ENCODE measurements at places on chromosomes 2 and 18.

- no peak for DNase-seq
Measured at GRCh38 chr2:2974982-2975381, 402.6 kb downstream of the EIPR1 start.

DNA sequence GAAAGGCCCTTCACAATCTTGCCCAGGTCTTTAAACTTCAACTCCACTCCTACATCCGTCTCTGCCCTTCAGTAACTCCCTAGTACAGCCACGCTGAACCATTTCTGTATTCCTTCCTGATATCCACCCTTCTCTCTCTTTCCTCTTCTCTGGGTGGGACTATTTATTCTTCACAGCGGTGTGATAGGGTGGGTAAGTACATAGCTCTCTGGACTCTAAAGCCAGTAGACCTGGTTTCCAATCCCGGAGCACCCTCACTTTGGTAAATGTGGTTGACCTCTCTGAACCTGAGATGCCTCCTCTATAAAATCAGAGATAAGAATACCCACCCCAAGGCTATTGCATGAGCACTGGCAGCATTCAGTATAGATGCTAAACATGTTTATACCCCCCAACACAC lies 86.7 kb downstream of the ATL2 start:
- DNase-seq, result no peak

DNA sequence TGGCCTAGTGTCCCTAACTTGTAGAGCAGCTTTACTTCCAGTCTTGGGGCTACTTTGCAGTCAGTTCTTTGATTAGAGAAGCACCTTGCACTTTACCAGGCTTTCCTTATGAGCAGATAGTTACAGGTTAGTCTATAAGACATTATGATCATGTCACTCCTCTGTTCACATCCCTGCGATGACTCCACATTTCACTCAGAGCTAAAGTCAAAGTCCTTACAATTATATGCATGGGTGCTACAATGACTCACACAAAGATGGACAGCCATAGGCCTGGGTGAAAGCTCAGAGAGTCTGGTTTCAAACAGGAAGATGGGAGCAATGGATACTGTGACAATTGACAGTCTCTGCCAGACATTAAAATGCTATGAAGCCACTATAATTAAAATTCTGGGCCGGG lies 27.1 kb upstream of the SSB start:
- no peak for DNase-seq

DNA sequence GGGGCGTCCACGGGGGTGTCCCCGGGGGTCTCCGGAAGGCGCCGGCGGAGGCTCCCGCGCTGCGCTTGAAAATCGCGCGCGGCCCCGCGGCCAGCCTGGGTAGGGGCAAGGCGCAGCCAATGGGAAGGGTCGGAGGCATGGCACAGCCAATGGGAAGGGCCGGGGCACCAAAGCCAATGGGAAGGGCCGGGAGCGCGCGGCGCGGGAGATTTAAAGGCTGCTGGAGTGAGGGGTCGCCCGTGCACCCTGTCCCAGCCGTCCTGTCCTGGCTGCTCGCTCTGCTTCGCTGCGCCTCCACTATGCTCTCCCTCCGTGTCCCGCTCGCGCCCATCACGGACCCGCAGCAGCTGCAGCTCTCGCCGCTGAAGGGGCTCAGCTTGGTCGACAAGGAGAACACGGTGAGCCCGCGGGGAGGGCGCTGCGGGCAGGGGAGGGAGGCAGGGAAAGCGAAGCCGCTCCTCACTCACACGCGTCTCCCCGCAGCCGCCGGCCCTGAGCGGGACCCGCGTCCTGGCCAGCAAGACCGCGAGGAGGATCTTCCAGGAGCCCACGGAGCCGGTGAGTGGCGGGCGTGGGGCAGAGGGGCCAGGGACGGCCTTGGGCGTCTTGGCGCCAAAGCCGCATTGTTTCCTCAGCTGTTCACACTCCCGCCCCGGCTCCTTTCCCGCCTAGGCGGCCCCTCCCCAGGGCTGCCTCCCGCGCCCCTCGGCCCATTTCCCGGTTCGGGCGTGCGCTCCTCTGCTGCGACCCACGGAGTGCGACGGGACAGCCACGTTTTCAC lies at the start of gene RRM2:
TSS of gene RRM2 (plus strand) at position 240 of the 781 bp plus-strand sequence. CDS start at position 300, 60 bp downstream.
- DNase-seq, result peak; percentile 91

DNA sequence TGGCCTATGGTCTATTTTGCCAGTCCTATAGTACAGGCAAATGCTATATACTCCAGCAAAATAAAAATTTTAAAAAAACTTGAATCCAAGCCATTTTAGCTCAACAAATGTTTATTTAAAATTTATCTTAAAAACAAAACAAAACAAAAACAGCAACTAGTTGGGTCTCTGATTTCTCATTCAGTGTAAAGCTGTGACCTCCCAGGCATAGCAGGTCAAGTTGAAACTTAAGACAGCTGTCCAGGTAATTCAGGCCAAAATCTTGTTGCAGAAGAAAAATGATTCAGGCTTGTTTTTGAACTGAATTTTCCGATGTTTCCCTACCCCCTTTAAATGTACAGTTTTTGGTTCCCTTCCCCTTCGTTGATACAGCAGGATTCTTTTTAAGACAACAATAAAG lies 58.5 kb downstream of the CABLES1 start:
- no peak for DNase-seq

DNA sequence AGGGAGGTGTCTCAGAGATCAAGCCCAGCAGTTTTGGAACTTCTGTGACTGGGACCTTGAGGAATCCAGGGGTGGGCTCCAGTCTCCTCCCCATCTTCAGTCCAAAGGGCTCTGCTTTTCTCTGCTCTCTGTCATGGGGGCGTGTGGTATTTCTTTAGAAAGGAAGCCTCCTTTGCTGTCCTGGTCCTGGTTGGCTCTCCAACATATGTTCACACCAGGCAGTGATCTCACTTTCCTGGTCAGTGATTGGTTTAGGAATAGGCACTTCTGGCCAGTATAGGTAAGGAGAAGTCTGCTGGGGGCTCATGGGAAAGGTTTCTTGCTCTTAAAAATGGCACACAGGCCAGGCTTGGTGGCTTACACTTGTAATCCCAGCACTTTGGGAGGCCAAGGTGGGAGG lies 115.5 kb upstream of the HAAO start:
- no peak for DNase-seq

DNA sequence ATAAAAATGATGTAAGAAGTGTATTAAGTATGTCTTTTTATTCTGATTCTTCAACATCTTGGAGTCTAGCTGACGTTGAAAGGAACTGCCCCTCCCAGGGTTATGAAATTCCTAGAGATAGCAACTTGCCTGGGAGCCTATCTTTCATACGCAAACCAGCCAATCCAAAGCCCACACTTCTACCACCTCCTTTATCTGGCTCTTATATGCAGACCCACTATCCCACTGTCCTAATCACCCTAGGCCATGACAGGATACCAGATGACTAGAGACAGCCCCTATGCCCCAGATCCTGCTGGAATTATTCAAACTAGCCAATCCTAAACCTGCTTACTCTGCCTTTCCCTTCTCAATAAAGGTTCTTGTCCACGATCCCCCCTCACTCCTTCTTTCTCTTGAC lies 11.8 kb upstream of the CDC42EP3 start:
- DNase-seq, result no peak

DNA sequence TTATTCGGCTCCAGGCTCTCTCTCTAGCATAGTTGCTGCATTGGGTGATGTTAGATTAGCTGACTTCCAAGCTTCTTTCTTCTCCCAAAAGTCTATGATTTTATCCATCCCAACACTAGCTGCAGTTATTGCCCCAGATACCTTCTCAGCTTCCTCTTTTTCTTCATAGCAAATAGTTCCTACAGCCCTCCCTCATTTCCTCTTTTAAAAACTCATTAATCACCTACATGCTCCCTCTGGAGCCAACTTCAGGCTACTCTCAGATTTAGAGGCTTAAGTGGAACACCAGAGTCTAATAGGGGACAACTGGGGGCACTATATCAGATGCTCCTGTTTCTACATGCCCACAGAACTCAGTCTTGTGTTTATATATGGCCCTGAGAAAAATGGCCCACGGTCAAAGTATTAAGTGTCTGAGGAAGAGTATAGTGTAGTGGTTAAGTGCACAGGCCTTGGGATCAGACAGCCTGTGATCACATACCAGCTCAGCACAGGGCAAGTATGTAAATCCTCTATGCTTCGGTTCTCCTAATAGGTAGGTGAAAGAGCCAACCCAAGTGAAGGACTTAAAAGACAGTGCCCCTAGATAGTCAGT lies 241.9 kb upstream of the SLC14A2 start:
- no peak for DNase-seq

DNA sequence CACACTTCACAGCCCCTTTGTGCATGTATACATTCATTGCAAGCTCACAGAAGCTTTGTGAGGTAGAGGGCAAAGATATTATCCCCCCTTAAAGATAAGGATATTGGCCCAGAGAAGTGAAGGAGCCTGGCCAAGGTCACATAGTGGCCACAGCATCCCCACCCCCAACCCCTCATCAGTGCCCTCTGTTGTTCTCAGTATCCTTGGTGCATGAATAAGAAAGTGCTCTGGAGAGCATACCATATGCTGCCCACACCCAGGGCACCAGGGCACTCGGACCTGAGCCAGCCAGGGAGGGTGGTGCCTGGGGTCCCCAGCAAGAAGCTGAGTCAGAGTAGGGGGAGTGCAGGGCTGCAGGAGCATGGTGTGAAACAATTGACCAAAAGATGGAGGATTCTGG lies 3.3 kb downstream of the DYSF start:
- DNase-seq, result no peak

DNA sequence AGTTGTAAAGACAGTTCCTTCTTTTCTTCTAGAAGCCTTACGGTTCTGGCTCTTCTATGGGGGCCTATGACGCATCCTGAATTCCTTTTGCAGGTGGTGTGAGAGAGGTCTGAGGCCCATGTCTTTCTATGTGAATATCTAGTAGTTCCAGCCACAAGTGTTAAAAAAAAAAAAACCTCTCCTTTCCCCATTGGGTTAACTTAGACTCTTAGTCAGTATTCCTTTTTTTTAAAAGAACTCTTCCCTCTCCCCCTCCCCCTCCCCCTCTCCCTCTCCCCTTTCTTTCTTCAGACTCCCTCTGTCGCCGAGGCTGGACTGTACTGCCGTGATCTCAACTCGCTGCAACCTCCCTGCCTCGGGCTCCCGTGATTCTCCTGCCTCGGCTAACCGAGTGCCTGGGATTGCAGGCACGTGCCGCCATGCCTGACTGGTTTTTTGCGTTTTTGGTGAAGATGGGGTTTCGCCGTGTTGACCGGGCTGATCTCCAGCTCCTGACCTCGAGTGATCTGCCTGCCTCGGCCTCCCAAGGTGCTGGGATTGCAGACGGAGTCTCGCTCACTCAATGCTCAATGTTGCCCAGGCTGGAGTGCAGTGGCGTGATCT lies 11.4 kb upstream of the CIDEA start:
- no peak for DNase-seq

DNA sequence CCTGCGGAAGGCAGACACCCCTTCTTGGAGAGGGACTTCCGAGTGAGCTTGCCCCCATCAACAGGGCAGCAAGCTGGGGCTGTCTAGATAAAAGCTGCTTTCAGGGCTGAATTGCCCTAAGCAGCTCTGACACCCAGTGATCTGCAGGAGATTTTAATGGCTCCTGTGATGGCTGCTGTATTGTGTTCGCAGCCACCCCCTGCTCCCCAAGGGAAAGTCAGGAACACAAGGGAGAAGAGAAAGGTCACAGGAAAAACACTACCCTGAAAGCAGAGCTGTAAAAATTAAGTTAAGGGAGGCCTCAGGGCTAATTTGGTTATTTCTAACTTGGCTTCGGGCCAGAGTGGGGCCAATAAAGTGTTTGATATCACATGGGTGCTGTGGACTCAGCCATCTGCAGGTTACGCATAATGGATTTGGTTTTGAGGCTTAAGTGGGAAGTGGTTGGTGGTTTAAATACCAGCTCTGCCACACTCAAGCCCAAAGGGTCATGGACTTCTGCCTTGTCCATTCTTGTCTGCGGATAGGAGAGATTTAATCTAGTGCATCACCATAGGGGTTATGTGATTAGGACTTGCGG lies 147.6 kb downstream of the CLIP4 start:
- no peak for DNase-seq

DNA sequence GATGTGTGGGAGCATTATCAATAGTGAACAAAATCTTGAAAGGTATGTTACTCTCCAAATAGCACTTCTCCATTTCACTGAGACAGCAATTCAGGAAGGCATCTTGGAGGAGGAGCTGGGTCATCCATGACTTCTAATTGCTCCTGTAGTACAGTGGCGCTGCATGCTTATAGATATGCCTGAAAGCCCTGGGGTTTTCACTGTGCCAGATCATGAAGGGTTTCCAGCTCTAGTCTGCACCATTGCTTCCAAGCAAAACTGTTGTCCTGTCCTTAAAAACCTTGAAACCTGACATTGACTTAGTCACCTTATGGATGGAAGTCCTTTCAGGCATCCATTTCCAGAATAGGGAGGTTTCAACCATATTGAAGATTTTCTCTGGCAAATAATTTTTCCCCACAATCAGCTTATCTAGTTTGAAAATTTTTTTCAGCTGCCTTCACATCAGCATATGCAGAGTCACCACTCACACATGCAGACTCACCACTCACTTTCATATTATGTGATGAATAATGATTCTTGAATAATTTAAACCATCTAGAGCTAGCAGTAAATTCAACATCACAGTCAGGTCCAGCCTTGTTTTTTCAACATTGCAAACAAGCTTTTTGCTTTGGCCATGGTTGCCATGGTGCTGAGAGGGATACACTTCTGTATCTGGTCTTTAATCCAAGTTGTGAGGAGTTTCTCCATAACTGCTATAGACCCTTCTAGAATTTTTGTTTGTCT lies 297.1 kb downstream of the CLIP4 start:
- DNase-seq, result no peak

DNA sequence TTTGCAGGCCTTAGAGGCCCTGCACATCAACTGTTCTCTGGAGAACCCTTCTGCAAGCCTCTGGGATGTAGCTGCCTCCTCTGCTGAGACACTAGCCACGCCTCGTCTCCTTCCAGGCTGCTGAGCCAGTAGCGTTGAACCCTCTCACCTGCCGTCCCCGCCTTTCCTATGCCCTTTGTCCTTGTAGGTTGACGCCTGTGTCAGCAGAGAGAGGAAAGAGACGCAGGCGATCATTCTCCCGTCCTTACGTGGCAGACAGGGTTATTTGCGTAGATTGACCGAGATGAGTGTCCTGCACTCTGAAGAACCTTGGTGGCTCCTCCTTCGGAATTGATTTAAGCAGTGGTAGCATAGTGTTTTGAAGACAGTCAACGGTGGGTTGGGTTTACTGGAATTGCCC lies 27.8 kb downstream of the ID2 start:
- no peak for DNase-seq

- peak; percentile 75 for DNase-seq
Measured at GRCh38 chr2:45821558-45822271, 170.2 kb downstream of the PRKCE start.

GRCh38 chr2:127061375-127062273 lies 45.3 kb downstream of the BIN1 start:
- DNase-seq, result no peak

DNA sequence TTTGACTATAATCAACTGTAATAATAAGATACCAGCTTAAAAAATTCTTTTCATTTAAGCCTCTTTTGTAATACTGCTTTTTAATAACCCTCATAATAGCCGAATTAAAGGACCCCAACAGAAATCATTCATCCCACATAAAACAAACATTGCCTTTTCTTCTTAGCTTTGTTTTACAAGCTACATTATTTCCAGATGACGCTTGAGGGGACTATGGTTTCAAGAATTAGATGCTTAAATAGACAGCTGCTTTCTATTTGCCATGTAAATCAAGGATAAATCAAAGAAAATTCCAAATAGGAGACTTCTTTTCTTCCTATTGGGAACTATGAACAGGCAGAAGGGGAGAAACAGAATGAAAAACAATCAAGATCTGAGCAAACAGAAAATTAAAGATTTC lies 200.7 kb upstream of the SMAD7 start:
- no peak for DNase-seq

- no peak for DNase-seq
Measured at GRCh38 chr2:30078521-30078920, 68.3 kb upstream of the YPEL5 start.

Data from ovary (tissue), 10 donors.